Choroid plexus epithelial cell (primary cell): ENCODE measurements at places on chromosomes 11 and 22.

- no peak for DNase-seq
These were observed 9.8 kb downstream of the EHBP1L1 start for GRCh38 chr11:65585396-65586246.

DNA sequence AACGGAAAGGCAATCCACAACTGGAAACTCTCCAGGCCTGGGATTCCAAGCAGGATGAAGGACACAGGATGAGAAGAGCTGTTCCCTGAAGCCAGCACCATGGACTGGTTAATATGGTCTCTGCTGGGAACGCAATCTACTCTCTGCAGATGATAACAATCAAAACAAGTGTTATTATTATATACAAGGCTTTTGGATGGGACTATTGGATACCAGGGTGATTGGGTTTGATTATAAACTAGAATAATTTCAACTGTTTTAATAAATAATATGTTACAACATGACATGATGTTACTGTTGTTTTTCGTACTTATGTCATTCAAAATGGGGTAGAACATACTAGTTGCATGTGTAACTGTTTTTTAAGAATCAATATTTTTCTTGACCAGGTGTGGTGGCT lies at the start of gene OR52R1:
OR52R1 (minus strand) TSS at position 101 of the 400 bp plus-strand sequence; CDS start at position 101, 0 bp downstream.
- DNase-seq = no peak

DNA sequence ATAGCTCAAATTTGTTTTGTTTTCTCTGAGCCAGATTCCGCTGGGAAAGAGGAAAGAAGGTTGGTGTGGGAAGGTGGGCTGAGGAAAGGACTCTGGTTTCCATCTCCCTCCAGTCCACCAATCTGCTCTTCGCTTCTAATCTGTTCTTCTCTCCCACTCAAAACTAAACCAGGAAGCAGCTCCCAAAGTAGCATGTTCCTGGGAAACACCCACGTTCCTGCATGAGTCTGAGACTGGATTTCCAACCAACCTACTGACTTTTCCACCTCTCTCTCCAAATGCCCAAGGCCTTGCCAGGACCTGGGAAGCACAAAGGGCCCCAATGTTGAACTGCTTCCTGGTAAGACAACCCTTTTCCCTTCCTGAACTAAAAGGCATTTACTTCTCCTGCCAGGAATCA lies 110.2 kb downstream of the WT1 start:
- DNase-seq = no peak

DNA sequence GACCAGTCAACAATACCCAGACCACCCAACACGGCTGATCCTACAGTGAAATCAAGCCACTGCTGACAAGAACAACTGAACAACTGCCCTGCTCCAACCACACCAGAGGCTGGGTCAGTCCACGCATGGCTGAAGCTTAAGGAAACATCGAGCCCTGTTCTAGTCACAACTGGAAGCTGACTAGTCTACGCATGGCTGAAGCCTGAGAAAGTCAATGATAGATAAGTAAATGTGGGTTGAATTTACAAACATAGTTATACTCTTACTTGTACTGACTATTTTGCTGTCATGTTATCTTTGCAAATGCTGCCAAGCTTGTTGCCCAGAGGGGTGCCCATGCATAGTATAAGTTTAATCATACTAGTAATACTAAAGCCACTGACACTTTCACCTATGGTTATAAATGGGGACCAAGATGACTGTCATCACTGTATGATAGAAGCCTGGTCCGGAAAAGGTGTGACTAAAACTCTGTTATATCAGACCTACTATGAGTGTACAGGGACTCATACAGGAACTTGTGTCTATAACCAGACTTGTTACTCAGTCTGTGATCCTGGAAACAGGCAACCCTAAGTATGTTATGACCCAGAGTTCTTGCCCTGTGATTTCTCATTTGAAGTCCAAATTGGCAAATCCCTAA lies 43.4 kb upstream of the GLYAT start:
- no peak for DNase-seq

DNA sequence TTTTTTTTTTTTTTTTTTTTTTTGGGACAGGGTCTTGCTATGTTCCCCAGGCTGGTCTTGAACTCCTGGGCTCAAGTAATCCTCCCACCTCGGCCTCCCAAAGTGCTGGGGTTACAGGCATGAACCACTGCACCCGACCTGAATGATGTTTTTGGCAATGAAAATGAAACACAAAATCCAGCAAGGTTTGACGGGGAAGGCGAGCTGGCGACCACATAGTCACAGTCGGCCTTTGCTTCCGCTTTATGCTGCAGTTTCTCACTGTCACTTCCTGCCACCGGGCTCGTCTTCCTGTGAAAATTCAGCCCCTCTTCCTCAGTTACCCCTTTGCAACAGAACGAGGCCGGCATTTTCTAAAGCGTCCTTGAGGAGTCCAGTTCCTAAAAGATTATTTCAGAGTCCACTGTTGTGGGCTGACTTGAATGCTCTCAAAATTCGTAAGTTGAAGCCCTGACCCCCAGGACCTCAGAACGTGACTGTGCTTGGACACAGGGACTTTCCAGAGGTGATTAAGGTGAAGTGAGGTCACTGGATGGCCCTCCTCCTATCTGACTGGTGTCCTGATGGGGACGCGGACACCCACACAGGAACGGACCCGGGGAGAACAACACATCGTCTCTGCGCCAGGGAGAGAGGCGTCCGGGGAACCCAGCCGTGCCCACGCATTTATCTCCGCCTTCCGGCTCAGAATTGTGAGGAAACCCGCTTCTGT lies 2.9 kb upstream of the BID start:
- no peak for DNase-seq

DNA sequence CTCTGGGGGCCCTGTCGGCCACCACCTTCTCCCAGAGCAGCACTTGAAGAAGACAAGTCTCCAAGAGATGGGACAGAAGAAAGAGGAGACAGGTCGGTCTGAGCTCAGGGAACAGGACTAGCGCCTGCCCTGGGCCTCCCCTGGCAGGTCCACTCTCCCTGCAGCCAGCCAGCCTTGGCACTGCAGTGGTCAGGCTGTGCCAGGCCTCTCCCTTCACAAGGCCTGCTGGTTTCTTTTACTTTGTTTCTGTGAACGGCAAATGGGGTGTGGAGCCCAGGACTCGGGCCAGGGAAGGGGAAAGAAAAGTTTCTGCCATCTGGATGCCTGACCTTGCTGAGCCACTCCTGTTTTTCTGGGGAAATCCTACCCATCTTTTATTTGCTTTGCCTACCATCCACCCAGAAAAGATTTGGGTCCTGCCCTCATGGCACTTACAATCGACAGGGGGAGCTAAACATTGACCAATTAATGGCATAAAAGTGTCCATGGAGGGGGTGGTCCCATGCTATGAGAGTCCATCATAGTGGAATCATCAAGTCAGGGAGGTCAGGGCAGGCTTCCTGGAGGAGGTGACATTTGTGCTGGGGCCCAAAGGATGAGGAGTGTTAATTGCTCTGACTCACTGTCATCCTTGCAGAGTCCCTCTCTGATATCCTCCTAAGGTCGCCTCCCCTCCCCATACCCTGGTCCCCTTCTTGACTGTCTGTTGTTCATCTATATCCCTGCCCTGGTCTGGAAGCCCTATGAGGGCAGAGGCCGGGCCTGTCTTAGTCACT lies 65.2 kb downstream of the NFAM1 start:
- no peak for DNase-seq

GRCh38 chr11:88167853-88168252 lies 7.4 kb downstream of the RAB38 start:
- DNase-seq = no peak

GRCh38 chr11:100705447-100705846 lies 18.4 kb downstream of the ARHGAP42 start:
- DNase-seq = no peak

GRCh38 chr22:39900306-39901227 lies at the start of gene GRAP2:
Gene GRAP2, plus strand, starts transcription at chr22:39901084. Its CDS starts 46,023 bp downstream, at chr22:39947107.
- no peak for DNase-seq

- DNase-seq = peak; percentile 36
These were observed 88.5 kb downstream of the MYEOV start for GRCh38 chr11:69382131-69383128.

- no peak for DNase-seq
These were observed 12.2 kb upstream of the SMPD1 start for GRCh38 chr11:6377902-6378639.

DNA sequence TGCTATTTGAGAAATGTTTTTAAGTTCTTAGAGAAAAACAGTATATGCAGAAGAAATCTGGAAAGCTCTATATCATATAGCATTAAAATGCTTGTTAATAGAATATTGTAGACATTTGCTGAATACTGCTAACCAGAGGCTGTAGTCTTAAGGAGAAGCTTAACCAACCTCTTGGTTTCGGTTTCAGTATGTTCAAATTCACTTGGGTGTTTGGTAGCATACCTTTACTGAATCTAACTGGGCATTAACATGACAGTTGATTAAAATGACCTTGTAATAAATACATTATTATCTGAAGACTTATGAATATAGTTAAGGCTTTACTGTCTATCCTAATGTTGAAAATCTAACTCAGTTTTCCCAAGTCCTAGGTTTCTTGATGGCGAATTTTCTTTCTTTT lies 5.4 kb downstream of the PCF11 start:
- DNase-seq = peak; percentile 50

- DNase-seq = no peak
These were observed 37.1 kb upstream of the ANO1 start for GRCh38 chr11:70040869-70041501.

GRCh38 chr11:93287434-93287833 lies 43.1 kb upstream of the DEUP1 start:
- no peak for DNase-seq

DNA sequence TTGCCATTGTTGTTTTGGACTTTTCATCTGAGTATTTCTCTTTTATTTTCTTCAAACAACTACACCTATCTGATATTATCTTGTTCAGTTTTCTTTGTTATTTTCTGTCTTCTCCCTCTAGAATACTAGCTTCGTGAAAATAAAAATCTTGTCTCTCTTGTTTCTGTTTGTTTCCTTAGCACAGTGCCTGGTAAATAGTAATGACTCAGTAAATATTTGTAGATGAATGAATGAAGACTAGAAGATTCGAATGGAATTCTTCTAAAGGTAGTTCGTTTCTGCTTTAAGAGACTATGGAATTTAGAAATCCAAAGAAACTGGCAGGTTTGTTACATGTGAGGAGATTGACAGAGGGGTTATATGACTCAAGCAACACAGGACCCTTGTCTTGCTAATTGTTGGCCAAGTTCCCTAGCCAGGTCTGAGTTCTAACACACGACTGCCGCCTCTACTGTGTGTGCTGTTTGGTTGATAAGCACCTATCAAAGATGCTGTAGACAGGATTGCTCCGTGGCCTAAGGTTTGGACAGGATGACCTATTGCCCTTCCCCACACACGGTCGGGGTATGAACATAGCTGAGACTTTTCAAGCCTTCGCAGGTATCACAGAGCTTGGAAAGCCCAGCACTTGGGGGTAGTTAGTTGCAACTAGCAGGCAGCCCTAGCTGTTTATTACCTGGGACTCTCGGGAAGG lies 831 bp upstream of the TMEM135 start:
- peak; percentile 17 for DNase-seq

DNA sequence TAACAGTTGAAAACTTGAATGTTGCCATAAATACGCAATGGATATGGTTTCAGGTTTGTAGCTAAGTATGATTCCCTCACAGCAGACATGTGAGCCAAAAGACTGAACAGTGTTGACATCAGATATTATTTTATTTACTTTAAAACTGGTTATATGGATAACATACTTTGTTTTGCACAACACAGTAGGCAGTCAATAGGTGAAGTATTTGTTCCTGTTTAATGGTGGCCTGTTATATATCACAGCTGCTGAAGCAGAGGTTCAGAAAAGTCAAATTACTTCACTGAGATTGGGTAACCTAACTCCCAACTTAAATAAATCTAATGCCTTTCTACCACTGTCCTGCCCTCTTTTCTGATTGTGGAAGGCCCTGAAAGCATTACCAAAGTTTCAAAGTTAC lies 44.6 kb downstream of the YAP1 start:
- DNase-seq = peak; percentile 37

- peak; percentile 41 for DNase-seq
These were observed 28.3 kb upstream of the WNT11 start for GRCh38 chr11:76234416-76235232.

DNA sequence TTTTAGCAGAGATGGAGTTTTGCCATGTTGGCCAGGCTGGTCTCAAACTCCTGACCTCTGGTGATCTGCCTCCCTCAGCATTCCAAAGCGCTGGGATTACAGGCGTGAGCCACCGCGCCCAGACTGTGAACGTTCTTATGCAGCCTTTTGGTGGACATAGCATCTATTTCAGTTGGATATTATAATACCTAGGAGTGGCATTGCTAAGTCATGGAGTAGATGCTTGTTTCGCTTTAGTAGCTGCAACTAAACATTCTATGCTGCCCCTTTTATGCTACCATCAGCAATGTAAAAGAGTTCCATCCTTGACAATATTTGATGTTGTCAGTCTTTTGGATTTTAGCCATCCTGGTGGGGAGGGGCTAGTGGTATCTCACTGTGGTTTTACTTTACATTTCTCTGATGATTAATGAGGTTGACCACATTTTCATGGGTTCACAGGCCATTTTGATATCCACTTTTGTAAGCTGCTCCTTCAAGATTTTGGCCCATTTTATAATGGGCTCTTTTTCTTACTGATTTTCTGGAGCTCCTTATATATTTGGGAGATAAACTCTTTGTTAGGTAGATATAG lies 16.5 kb upstream of the APOBEC3A start:
- no peak for DNase-seq

- DNase-seq = no peak
These were observed 1.8 kb upstream of the SERPIND1 start for GRCh38 chr22:20771918-20772625.

- no peak for DNase-seq
These were observed 62.5 kb downstream of the SHANK2 start for GRCh38 chr11:71189768-71190315.

DNA sequence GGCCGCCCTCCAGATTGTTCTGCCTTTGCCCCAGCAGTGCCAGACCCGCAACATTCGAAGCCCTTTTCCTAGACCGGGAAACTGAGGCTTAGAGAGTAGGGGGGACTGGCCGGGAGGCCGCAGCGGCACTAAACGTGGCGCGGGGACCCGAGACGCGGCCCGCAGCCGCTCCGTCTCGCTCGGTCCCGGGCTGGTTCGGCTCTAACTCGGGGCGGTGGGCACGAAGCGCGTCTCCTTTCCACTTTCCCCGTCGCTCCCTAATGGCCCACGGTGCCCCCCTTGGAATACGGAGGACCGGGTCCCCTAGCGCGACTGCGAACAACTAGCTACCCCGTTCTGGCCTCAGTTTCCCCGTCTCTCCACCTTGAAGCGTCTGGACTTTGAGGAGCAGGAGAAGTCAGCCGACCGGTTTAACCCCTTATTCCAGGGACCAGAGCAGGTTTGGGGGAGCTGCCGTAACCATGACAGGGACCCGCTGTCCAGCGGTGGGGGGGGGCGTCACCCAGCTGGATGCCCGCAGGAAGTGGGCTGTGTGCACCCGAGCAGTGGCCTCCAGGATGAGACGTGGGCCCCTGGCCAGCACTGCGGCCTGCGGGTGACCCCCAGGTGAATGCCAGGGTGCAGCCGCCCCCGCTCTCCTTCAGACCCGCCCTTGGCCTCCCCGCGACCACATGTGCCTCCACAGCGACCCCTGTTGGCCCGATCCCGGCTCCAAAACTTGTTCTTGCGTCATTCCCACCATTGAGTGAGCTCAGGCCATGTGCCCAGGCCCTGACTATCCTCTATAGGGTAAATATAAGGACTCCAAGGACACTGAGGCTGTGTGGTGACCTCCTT lies 1.1 kb downstream of the CDC42EP1 start:
- DNase-seq = peak; percentile 90
